MCF 10A (cell line): ENCODE measurements at places on chromosomes 1 and 21.

- DNase-seq, result no peak
These were observed 149.2 kb upstream of the KCNK2 start for GRCh38 chr1:214933375-214933774.

- DNase-seq, result no peak
These were observed 92.6 kb downstream of the ADARB1 start for GRCh38 chr21:45166931-45167330.

DNA sequence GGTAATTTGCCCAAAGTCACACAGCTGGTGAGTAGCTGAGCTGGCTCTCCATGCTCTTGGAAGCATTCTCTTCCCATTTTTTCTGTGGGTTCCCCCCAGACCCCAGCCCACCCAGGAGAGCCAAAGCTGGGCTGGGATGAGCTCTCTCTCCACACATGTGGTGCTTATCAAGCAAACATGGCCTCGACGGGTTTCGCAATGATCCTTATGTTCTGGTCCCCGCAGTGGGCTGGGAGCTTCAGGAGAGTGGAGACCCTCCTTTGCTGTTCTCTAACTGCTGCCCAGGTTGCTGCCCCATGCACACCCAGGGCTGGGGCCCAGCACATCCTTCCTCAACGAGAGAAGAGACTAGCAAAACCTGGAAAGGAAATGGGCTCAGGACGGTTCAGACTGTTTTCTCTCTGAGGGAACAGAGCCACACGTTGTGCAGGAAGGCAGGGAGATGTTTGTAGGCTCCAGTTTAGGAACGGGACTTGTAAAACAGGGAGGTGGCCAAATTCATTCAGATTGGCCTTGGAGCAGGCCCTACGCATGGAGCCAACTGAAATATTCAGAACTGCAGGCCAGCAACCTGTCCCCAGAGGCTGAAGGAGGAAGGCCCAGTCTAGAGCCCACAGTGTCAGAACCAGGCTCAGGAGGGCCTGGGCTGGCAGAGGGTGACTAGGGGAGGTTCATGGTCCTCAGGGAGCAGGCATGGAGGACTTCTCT lies 27.2 kb upstream of the CSF1 start:
- no peak for DNase-seq

DNA sequence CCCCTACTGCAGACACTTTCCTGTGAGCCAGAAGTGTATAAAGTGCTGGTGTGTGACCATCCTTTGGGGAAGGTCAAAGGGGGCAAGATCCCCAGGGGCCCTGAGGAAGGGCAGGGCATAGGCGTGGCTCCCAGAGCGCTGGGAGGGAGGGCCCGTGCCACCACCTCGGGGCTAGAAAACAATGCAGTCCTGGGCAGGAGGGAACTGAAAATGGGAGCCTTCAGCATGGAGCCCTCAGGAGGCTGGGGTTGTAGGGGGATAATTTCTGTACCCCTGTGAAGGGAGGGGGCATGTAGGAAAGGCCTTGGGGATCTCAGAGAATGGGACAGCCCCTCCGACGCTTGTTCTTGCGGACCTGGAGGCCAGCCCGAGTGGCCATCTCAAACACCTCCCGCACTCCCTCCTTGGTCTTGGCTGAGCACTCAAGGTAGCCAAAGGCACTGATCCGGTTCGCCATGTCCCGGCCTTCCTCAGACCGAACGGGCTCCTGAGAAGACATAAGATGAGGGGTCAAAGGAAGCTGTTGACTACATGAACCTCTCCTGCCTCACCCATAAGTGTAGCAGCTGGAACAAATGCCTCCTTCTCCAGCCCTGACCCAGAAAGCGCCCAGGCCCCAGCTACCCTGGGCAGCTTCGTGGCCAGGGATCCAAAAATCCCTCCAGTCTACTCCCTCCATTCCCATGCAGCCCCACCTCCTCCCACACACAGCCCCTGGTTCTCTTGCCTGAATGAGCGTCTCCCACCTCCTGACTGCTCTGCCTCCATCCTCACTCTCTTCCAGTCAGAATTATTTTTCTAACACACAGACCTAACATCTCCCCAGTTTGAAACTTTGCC lies 5.5 kb downstream of the RHOC start:
- no peak for DNase-seq

GRCh38 chr1:38547321-38547720 lies 312.3 kb downstream of the RRAGC start:
- DNase-seq, result no peak

- no peak for DNase-seq
These were observed 9.2 kb upstream of the TRAF3IP3 start for GRCh38 chr1:209746451-209747165.

DNA sequence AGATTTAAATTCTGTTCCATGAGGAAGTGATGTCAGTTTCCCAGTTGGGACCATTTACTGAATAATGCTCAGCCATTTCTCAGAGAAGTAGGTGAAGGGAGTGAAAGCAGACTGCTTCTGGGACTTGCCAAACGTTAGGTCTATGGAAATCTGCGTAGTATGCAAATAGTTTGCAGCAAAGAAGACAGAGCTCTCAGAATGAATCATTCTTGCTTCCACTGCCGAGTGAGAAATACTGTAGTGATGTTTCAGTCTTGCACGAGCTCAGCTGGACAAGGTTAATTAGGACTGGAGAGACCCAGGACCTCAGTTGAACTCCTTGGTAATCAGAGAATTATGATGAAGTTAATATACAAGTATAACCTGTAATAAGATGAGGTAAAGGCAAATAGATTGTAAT lies 317.7 kb upstream of the DAB1 start:
- DNase-seq, result no peak

DNA sequence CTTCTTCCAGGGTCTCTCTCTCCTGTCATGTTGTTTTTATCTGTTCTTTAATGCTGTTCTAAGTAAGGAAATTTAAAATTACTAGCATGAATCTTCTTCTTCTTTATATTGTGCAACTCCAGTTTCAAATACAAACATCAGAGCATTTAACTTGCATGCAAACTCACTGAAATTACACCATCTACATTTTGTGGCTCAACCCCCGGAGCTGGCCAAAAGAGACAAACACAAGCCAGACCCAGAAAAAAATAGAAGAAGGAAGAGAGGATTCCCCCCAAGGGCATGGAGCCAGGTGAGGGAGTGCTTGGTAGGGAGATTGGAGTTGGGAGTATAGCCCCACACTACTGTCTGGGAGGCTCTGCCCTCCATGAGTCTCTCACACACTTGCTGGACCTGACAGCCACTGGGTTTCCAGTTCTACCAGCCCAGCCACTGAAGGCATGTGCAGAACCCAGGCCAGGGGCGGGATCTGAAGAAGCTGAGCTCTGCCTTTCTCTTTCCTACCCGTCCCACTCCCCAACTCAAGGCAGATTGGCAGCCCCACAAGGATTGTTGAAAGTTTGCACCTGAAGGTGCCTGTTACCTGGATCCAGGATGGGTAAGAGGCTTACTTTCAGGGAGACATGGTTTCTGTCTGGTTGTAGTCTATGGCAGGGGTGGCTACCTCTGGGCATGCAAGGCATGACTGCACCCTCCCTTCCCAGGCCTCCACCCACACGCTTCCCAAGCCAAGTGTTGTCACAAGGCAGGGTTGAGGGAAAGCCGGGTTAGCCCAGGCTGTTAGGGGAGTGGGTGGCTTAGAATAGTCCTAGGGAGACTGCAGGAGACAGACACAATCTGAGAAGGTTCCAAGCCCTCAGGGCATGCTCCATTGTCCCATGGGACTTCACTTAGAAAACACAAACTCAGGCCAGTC lies 297.2 kb downstream of the TGFB2 start:
- DNase-seq, result peak; percentile 66

- peak; percentile 86 for DNase-seq
These were observed 25.6 kb downstream of the S100A10 start for GRCh38 chr1:151968058-151968457.
